ENCODE measurements at places on chromosomes 1 and 21.
A peak's percentile ranks its signal among the peaks of the same experiment; 100 is the strongest.

- H3K27ac ChIP-seq: no peak overlapping the region
- H3K27me3 ChIP-seq: no peaks in the 10 kb centered on the region
- no peak for DNase-seq
These were observed 33.6 kb upstream of the DIP2A start for GRCh38 chr21:46425041-46425440.

DNA sequence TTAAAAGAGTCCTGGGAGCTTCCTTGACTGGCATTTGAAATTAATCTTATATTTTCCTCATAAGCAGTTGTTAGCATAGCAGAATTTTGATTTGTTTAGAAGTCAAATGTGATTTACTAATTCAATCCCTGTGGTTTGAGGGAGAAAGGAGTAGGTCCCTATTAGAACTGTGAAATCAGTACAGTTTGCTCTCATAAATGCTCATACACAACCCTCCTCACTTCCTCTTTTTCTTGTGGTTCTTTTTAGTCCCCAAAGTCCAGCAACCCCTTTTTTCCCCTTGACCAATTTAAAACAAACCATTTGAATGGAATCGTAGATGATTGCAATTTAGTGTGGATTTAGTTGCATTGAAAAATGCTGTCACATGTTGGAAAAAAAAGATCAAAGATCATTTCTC lies 9.2 kb upstream of the IFI44 start:
- no peak for DNase-seq
- H3K27me3 ChIP-seq: no peaks in the 10 kb centered on the region
- no peaks in the 10 kb centered on the region for H3K4me1 ChIP-seq
- H3K4me3 ChIP-seq: no peak overlapping the region
- no peak overlapping the region for H3K27ac ChIP-seq
- no peaks in the 10 kb centered on the region for H3K36me3 ChIP-seq

DNA sequence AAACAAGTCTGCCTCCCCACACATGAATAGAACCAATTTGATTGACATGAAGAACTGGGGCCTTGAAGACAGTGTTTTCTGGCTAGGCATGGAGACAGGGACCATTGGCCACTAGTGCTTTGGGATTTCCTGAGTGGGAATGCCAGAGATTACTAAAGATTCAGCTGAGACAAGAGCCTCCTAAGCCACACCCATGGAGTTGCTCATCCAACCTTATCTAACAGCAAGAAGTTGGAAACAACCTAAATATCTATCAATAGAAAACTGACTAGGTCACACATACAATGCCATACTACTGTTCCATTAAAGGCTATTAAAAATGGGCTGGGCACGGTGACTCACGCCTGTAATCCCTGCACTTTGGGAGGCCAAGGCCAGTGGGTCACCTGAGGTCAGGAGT lies 184.1 kb downstream of the ZBTB18 start:
- H3K36me3 ChIP-seq: no peaks in the 10 kb centered on the region
- DNase-seq: no peak
- H3K27me3 ChIP-seq: peaks cover 10% of the 10 kb centered on the region
- no peak overlapping the region for H3K27ac ChIP-seq

GRCh38 chr1:226062558-226063223 lies at the start of gene H3-3A:
Gene H3-3A, plus strand, starts transcription at chr1:226062716. Its CDS starts 1,636 bp downstream, at chr1:226064352.
- peak; percentile 99 for DNase-seq
- peak within 1 kb of the TSS; percentile 88 for H3K4me3 ChIP-seq
- peaks cover 23% of the 10 kb centered on the region for H3K36me3 ChIP-seq
- H3K27me3 ChIP-seq: no peaks in the 10 kb centered on the region
- peaks cover 38% of the 10 kb centered on the region for H3K4me1 ChIP-seq

DNA sequence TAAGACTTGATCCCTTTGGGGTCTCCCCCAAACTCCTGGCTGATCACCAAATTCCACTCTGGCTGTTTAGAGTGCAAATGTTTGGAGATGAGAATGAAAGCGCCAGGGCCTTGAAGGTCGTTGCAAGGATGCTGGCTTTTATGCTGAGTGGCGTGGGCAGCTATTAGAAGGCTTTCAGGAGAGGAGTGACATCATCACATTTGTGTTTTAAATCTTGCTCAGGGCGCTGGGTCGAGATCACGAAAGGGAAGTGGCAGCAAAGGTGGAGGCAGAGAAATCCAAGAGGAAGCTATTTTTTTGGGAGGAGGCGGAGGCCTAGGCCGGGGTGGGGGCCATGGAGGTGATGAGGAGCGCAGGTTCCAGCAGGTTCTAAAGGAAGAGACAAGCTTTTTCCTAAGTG lies 49.3 kb downstream of the PDE9A start:
- DNase-seq: no peak
- H3K36me3 ChIP-seq: no peaks in the 10 kb centered on the region
- H3K4me3 ChIP-seq: no peak overlapping the region
- H3K27ac ChIP-seq: no peak overlapping the region

GRCh38 chr1:116076831-116077230 lies 34.4 kb upstream of the MAB21L3 start:
- H3K27me3 ChIP-seq: no peaks in the 10 kb centered on the region
- H3K36me3 ChIP-seq: peaks cover 8% of the 10 kb centered on the region
- H3K27ac ChIP-seq: no peak overlapping the region
- no peaks in the 10 kb centered on the region for H3K4me1 ChIP-seq

- no peak for DNase-seq
- no peak overlapping the region for H3K4me3 ChIP-seq
- H3K27ac ChIP-seq: no peak overlapping the region
- H3K36me3 ChIP-seq: no peaks in the 10 kb centered on the region
- H3K27me3 ChIP-seq: no peaks in the 10 kb centered on the region
- H3K4me1 ChIP-seq: peaks cover 9% of the 10 kb centered on the region
These were observed 15.0 kb downstream of the RHBG start for GRCh38 chr1:156384007-156384406.

GRCh38 chr1:221712198-221712684 lies 29.6 kb downstream of the DUSP10 start:
- H3K4me3 ChIP-seq: no peak overlapping the region
- H3K36me3 ChIP-seq: no peaks in the 10 kb centered on the region
- H3K27ac ChIP-seq: no peak overlapping the region
- no peak for DNase-seq
- H3K4me1 ChIP-seq: no peaks in the 10 kb centered on the region

GRCh38 chr1:87370544-87370943 lies 41.9 kb downstream of the LMO4 start:
- no peaks in the 10 kb centered on the region for H3K27me3 ChIP-seq
- no peaks in the 10 kb centered on the region for H3K36me3 ChIP-seq
- no peak overlapping the region for H3K27ac ChIP-seq

GRCh38 chr1:92945748-92946270 lies 15.5 kb downstream of the DIPK1A start:
- no peaks in the 10 kb centered on the region for H3K27me3 ChIP-seq
- peak overlapping the region; percentile 60 for H3K27ac ChIP-seq
- H3K36me3 ChIP-seq: no peaks in the 10 kb centered on the region
- no peak overlapping the region for H3K4me3 ChIP-seq
- no peak for DNase-seq
- H3K4me1 ChIP-seq: peaks cover 65% of the 10 kb centered on the region

DNA sequence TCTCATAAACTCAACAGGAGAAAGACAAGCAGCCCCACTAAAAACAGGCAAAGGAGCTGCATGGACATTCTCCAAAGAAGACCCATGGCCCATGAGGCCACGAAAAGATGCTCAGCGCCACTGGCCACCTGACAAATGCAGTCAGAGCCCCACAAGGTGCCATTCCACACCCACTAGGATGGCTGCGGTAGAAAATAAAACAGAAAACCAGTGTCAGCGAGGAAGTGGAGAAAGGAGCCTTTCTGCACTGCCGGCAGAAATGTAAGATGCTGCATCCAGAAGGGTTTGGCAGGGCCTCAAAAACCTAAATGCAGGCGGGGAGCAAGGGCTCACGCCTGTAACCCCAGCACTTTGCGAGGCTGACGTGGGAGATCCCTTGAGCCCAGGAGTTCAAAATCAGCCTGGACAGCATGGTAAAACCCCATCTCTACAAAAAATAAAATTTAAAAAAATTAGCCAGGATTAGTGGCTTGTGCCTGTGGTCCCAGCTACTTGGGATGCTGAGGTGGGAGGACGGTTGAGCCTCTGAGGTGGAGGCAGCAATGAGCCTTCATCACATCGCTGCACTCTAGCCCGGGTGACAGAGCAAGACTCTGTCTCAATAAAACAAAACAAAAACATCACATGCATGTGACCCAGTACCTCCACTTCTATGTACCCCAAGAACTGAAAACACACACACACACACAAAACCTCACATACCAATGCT lies 4.2 kb downstream of the WNT9A start:
- H3K36me3 ChIP-seq: no peaks in the 10 kb centered on the region
- no peak overlapping the region for H3K4me3 ChIP-seq
- H3K27me3 ChIP-seq: peaks cover 69% of the 10 kb centered on the region

DNA sequence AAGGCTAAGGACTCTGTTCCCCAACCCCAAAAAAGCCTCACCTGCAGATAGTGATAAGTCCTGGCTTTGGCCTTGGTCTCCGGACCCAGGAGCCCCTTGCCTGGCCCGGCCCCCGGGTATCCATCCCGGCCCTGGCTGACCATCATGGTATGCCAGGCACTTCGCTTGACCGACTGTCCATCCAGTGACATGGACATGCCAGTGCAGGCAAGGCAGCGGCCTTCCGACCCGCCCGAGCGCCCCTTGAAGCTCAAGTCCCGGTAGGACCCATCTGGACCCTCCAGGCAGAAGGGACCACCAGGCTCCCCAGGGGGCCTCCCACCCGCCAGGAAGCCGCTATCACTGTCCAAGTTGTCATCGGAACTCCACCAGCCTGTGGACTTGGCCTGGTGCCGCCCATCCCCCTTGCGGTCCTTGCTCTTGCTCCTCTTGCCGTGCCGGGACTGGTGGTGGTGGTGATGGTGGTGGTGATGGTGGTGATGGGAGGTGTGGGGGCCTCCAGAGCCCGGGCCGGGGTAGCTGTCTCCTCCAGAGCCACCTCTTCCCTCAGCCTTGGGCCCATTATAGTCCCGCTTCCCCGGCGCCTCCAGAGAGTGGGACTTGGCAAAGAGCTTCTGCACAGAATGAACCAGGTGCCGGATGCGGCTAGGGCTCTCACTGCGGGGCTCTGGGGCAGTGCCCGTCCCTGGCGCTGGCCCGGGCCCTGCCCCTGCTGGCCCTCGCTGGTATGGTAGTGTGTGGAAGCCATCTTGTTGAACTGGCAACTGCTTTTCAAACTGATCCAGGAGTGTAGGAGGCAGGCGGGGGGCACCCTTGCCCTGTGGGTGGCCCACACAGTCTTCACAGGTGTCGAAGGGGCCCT lies 25.0 kb downstream of the DLGAP3 start:
- no peak for DNase-seq
- H3K4me1 ChIP-seq: no peaks in the 10 kb centered on the region
- no peak overlapping the region for H3K4me3 ChIP-seq
- peaks cover 13% of the 10 kb centered on the region for H3K27me3 ChIP-seq
- H3K36me3 ChIP-seq: no peaks in the 10 kb centered on the region

DNA sequence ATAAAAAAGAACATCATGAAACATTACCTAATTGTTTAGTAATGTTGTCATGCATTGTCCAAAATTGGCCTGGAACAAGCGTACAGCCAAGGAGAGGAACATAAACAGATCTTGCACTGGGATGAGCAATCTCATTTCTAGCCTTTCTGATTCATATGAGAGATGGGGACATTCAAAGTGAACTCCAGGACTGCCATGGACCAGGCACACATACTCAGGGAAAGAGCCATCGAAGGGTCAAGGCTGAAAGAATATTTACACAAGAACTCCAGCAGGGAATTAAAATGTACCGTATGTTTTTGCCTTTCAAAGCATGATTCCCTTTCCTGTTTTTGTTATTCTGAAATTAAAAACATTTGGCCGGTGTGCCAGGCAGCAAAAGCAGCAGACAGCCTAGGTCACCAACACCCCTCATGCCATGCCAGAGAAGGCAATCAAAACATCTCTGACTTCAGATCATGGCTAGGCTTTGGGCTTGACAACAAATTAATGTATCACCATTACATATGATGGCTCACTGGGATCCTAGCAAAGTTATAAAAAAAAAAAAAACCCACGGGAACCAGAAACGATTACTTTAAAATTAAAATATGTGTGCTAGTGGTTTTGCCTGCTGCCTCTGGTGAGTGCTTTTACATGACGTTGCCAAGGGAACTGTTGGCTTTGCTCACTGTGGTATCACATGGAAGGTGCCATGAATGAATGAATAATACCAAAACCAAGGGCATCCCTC lies 159.8 kb downstream of the TGFBR3 start:
- no peaks in the 10 kb centered on the region for H3K36me3 ChIP-seq
- peak; percentile 74 for DNase-seq
- peak overlapping the region; percentile 78 for H3K27ac ChIP-seq
- peaks cover 7% of the 10 kb centered on the region for H3K4me1 ChIP-seq

DNA sequence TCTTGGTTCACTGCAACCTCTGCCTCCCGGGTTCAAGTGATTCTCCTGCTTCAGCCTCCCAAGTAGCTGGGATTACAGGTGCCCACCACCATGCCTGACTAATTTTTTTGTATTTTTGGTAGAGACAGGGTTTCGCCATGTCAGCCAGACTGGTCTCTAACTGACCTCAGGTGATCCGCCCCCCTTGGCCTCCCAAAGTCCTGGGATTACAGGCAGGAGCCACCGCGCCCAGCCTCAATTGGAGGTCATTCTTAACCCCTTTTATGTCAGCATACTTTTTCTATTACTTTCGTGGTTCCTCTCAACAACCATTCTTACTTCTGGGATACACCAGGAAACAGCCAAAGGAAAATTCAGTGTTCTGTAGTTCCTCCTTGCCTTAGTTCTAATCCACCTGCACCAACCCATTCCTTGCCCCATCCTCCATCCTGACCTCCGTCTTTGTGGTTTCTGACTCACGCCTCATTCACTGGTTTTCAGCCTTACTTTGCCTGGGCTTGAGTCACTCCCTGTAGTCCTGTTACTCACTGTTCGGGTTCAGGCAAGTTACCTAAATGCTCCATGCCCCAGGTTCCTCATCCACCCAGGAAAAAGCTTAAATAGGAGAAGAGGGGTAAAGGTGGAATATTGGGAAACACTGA lies 12.9 kb upstream of the BCL10 start:
- H3K36me3 ChIP-seq: no peaks in the 10 kb centered on the region
- H3K4me3 ChIP-seq: no peak overlapping the region
- no peak overlapping the region for H3K27ac ChIP-seq
- no peak for DNase-seq
- no peaks in the 10 kb centered on the region for H3K4me1 ChIP-seq
- H3K27me3 ChIP-seq: no peaks in the 10 kb centered on the region

DNA sequence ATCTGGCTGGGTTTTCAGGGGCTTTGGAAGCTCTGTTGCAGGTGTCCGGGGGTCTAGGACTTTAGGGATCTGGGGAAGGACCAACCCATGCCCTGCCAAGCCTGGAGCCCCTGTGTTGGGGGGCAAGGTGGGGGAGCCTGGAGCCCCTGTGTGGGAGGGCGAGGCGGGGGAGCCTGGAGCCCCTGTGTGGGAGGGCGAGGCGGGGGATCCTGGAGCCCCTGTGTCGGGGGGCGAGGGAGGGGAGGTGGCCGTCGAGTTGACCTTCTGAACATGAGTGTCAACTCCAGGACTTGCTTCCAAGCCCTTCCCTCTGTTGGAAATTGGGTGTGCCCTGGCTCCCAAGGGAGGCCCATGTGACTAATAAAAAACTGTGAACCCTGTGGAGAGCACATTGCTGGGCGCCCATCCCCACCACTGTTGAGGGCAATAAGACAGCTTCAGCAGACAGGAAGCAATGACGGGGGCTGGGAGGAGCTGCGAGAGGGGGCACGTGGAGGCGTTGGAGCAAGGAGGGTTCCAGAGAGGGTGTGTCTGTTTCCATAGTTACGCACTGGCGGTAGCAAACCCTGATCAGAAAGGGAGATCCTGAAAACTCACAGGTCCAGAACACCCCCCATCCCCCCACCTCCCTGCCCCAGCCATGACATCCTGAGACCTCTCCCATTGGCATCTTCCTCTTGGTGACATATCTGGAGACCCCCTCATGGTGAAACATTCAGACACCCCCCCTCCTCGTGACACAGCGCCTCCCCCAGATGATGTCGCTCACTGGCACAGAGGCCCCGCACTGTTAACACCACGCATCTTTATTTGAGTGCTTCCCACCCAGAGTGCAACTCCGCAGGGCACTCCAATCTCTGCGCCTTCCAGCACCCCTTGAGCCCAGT lies 8.4 kb downstream of the MYBPH start:
- no peak overlapping the region for H3K27ac ChIP-seq
- peaks cover 40% of the 10 kb centered on the region for H3K27me3 ChIP-seq
- no peak for DNase-seq
- H3K36me3 ChIP-seq: peaks cover 5% of the 10 kb centered on the region

All from tibial artery (tissue), 4 donors.